Activated T-helper 1 cell treated with anti-CD3 and anti-CD28 coated beads, Interleukin-12 subunit alpha, Interleukin-12 subunit beta, Interleukin-2, Interleukin-4 antibody, amounts not matched to agents 30 ng/mL and 10 ng/mL and 1 ng/mL, durations not matched to agents 14 hours and 24 hours and 36 hours (primary cell): ENCODE measurements at places on chromosomes 7 and 10. TPM values are rescaled to one million over a fixed set of nuclear protein-coding genes. Genes with fewer than 3 reads are reported as not detected.

Gene XRCC2
- 24.0 and 24.5 TPM in 2 replicates for total RNA-seq

Gene TUBAL3
- not detected in 2 replicates for total RNA-seq

Gene INSYN2A
- not detected in 2 replicates for total RNA-seq

Gene GBX1
- not detected in 2 replicates for total RNA-seq

Gene IRF5
- total RNA-seq, result 19.8 and 21.2 TPM in 2 replicates
